Skin of body (tissue), 3 donors: ENCODE measurements at places on chromosomes 1 and 21. TPM values are rescaled to one million over a fixed set of nuclear protein-coding genes. Genes with fewer than 3 reads are reported as not detected.
A peak's percentile ranks its signal among the peaks of the same experiment; 100 is the strongest.

DNA sequence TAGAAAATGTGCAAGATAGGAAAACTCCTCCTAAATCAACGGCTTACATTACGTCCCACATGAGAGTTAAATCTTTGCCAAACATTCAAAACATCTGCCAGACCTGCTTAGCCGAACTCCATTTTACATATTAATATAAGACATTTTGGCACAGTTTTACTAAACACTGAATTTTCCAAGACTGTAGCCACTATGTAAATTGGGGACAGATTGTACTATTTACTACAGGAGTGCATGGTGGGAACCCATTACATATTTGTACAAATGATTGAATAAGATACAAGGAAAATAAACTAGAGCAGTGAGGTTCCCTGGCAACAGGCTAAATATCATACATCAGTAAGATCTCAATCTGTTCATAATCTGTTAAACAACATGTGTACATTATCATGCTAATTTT is 1234.4 kb downstream of the KCNT2 start:
- peak; percentile 79 for DNase-seq

GRCh38 chr1:224766266-224766665 is 150.1 kb downstream of the CNIH3 start:
- no peak for DNase-seq

DNA sequence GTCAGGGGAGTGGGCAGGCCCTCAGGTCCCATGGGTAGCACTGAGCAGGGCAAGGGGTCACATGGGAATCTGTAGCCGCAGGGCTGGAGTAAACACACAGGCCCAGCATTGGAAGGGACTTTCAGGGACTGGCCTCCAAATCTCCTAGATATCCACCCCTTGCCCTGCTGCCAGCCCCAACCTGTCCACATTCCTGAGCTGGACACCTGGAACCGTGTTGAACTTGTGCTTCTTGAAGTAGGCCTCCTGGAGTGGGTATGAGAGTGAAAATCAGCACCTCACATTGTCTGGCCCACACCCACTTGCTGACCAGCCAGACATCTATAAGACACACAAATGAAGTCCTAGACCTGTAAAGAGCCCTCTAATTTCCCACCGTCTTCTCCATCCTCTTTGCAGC is 7.7 kb downstream of the POMGNT1 start:
- DNase-seq: no peak

TLR5 gene
- 5.5 TPM for total RNA-seq

TAS1R1 gene
- 0.59 TPM for total RNA-seq

DNA sequence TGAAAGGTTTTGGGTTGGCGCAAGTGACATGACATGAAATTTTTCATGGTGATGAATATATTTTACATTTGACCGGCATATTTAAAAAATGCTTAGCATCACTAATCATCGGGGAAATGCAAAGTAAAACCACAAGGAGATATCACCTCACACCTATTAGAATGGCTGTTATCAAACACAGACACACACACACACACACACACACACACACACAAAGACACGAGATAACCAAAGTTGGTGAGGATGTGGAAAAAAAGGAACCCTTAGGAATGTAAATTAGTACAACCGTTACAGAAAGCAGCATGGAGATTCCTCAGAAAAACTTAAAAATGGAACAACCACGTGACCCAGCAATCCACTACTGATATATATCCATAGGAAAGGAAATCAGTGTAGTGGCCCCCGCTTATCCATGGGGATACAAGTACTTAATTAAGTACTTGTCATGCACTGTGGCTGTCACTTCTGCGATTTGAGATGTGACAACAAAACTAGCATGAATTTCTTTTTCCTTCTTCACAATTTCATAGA is 15.9 kb upstream of the PRELP start:
- DNase-seq: no peak

GRCh38 chr1:34786521-34787325 is 5.7 kb downstream of the GJB3 start:
- peak; percentile 29 for DNase-seq

PDE9A gene
- 3.4 TPM for total RNA-seq

TPTE gene
- total RNA-seq: not detected

- no peak for DNase-seq
Measured at GRCh38 chr1:85343213-85343611, 66.8 kb upstream of the BCL10 start.

DHRS3 gene
- total RNA-seq: 31.5 TPM

- no peak for DNase-seq
Measured at GRCh38 chr1:226436855-226437491, 29.1 kb upstream of the PARP1 start.

DNA sequence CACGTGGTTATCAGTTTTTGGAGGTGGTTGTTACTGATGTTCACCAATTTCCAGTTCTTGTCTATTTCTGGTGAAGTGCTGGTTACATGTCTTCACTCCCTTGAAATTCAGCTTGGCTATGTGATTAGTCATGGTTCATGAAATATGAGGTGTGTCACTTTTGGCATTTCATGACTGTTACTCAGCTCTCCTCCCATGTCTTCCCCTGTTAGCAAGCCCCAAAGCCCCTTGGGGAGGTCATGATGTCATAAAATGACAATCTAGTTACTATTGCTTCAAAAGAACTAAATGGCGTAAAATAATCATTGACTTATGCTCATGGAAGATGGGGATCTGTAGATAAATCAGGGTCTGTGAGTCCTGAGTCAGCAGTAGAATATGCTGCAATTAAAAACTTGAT is 425.1 kb downstream of the SETD4 start:
- no peak for DNase-seq

GRCh38 chr1:101484689-101485338 is 248.0 kb downstream of the S1PR1 start:
- peak; percentile 12 for DNase-seq

- no peak for DNase-seq
Measured at GRCh38 chr1:165631342-165632151, 513 bp downstream of the MGST3 start.

- DNase-seq: no peak
Measured at GRCh38 chr1:187654635-187655034, 825.9 kb downstream of the PLA2G4A start.

GRCh38 chr1:145736191-145736590 is 16.9 kb downstream of the CD160 start:
- no peak for DNase-seq

DNA sequence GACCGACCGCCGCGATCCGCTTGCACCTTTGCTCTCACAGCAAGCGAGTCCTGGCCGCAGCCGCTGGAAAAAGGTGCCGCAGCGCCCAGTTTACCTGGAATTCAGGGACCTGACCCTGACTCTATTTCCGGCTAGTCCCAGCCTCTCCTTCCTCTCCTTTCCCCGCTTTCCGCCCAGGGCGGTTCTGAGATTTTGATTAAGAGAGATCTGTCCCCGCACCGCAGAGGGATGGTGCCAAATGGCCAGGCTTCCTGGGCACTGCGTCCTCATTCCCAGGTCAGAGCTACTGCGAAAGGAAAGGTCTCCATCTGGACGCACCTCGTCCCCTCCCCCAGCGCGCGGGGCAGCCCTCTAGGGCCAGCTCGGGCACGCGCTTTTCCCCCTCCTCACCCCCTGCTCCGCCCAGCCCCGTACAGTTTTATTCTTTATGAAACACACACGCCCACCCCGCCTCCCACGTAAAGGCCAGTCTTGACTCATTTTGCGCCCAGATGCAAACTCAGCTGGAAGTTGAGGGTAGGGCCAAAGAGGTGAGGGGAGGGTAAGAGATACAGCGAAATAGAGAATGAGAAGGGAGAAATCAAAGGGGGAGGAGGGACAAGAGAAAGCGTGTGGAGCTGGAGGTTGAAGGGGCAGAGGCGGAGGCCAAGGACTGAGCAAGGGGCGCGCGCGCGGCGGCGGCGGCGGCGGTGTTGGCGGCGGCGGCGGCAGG is 411.8 kb upstream of the ESRRG start:
- DNase-seq: no peak

DNA sequence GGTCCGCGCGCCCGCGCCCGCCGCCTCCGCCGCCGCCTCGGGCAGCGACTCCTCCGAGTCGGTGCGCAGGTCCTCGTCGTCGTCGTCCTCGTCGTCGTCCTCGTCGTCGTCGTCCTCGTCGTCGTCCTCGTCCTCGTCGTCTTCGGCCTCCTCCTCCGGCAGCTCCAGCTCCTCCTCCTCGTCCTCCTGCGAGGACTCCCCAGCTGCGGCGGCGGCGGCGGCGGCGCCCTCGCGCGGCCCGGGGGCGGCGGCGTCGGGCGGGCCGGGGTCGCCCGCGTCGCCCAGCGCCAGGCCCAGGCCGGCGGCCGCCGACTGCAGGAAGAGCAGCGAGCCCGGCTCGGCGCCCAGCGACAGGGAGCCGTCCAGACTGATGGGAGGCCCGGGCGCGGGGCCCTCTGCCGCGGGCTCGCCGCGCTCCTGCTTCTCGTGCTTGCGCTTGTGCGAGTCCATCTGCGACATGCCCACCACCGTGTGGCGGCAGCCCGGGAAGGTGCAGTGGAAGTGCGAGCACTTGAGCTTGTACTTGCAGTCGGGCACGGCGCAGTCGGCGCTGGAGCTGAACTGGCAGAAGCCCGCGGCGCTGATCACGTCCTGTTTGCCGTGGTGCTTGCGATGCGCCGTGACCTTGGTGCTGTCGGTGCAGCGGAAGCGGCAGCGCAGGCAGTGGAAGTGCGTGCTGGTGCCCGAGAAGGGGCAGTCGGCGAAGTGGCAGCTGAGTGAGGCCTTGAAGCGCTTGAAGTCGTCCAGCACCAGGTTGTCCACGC is 157.3 kb downstream of the CASZ1 start:
- DNase-seq: no peak

- no peak for DNase-seq
Measured at GRCh38 chr1:236759252-236759859, 35.7 kb upstream of the MTR start.

FCRL5 gene
- 0.10 TPM for total RNA-seq

- peak; percentile 91 for DNase-seq
Measured at GRCh38 chr1:11802973-11803885, 2.5 kb downstream of the MTHFR start.

DNA sequence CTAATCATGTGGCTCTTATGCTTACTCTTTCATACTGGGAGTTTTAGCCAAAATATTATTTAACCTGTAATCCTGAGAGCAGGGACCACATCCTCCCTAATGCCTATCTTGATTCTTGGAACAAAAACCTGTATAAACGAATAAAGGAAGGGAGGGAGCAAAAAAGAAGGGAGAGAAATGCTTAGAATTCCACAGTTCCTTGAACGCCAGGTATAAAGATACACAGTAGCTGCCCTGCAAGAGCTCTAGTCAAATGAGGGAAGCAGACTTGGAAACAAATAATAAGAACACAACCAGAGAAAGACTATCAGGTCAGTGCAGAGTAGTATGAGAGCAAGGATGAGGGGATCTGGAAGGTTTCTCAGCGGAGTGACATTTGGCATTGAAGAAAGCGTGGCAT is 116.3 kb downstream of the SLC30A10 start:
- no peak for DNase-seq

GRCh38 chr1:10253755-10254154 is 43.4 kb downstream of the KIF1B start:
- DNase-seq: peak; percentile 88

OPRD1 gene
- total RNA-seq: 0.20 TPM

- no peak for DNase-seq
Measured at GRCh38 chr1:206706806-206707366, 22.2 kb downstream of the MAPKAPK2 start.

GRCh38 chr1:230140221-230141020 is 73.4 kb downstream of the GALNT2 start:
- DNase-seq: no peak

GRCh38 chr1:211968200-211968834 is 67.0 kb downstream of the INTS7 start:
- DNase-seq: no peak

LRRC3 gene
- 1.7 TPM for total RNA-seq

GRCh38 chr1:34520111-34520510 is 234.7 kb upstream of the GJB5 start:
- no peak for DNase-seq

DNA sequence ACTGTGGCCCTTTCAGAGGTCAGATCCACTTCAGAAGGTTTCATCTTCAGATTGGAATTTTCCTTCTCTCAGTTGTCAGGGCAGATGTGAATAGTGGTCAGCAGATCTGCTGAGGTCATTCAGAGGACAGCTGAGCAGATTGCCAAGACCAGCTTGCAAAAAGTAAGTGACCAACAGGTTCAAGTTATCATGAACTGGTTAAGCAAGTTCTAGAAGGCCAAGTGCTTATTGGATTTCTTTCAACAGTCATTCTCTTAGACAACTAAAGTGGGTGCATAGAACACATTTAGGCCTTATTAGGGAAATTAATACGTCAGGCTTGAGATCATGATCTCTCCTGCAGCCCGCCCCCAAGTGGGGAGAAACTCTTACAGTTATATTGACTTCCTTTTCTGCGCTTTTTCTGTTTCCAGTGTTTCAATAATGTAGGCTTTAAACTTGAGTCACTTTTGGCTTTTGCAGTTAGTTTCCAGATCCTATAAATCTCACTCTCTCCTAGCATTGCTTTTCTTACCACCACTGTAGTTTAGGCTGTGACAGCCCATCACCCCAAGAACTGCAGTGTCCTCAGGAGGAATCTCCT is 96.4 kb downstream of the C1orf21 start:
- peak; percentile 76 for DNase-seq

GRCh38 chr1:85387781-85388180 is 77.2 kb downstream of the DDAH1 start:
- DNase-seq: no peak

GRCh38 chr1:52122384-52122783 is 19.5 kb upstream of the ZFYVE9 start:
- DNase-seq: no peak

DNA sequence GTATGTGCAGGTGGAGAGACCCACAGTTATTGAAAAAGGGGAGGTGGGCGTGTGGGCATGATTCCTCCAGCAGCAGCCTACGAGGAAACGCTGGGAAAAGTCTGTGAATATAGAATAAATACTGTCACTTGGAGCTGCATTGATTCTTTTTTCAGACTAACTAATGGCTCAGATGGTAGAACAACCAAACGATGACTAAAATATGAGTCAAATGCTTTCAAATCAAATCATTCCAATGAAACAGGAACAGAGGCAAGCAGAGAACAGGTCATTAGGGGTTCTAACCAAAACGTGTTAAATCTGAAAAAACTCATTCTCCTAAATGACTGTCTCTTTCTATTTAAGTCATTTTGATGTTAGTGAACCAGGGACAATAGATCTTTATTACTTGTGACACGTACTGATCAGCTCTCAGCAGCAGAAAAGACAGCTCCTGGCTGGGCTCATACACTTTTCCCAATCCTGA is 35.1 kb upstream of the SEC16B start:
- DNase-seq: no peak

- DNase-seq: no peak
Measured at GRCh38 chr21:44850905-44851657, 22.4 kb downstream of the PTTG1IP start.

GRCh38 chr21:42388740-42389448 is 7.0 kb downstream of the TMPRSS3 start:
- DNase-seq: no peak

SPRR2E gene
- total RNA-seq: 16.7 TPM

C4BPA gene
- 0.39 TPM for total RNA-seq

GRCh38 chr1:6496365-6496721 is 4.9 kb upstream of the PLEKHG5 start:
- no peak for DNase-seq
